ENCODE measurements at places on chromosomes 3 and 15.

DNA sequence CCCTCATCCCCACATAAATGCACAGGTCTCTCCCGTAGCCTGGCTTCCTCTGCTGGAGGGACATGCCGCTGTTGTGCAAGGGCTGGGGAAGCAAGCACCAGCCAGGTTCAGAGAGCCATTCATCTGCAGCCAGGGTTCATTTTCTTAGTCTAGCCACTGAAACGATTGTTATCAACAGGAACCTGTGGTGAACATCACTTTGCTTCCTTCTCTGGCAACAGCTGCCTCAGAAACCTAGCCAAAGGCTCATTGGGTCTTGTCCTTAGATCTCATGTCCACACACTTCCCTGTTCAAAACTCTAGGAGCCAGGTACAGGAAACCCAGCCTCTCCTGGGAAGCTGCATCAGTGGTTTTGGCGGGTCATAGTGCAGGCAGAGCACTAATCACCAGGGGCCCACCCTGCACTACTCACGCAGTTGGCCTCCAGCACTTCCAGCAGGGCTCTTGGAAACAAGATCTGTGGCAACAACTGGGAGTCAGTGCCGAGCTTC lies 47.0 kb downstream of the OXNAD1 start:
- DNase-seq, result no peak

GRCh38 chr3:160765211-160765610 lies 9.2 kb downstream of the PPM1L start:
- DNase-seq, result no peak

DNA sequence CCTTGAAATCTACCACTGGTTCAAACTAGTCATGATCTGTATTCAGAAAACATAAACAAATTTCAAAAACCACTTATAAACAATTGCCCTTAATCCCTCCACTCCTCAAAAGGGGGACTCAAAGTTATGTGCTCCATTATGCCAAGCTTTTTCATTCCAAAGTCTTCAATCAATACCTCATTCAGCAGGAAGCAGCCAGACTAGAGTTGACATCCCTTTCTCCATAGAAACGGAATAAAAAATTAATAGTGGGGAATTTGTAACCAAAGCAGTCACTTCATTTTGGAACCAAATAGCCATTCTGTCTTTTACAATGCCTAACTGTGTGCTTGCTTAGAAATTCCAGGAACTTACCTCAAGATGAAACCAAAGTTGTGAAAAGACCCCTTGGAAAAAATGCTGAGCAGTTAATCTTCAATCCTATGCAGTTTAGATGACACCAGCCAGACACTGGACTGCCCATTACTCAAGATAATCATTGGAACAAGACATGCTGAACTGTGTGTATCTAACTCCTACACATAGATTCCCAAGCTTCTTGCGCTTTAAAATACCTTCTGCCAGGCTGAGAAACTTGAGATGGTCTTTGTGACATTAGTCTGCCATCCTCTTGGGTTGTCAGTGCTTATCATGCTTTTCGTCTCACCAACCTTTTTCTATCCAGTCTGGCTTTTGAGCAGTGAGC lies 406.2 kb downstream of the PLOD2 start:
- DNase-seq, result no peak

DNA sequence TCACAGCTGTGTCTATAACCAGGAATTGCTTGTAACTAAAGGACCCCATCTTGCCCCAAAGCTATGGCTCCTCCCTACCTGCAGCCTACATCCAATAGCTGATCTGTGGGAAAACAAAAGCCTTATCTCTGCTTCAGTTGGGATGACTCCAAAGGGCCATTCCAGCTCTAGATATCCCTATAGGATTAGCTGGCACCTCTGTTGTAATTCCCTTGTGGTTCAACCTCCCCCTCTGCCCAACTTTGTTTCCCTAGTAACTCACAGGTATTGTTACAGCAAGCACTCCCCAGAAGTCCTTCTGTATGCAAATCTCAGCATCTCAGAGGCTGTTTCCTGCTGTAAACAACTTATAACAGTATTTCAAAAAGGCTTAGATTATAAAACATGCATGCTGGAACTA lies 478.6 kb downstream of the AGBL1 start:
- DNase-seq, result no peak

GRCh38 chr3:10474847-10475246 lies 30.5 kb downstream of the ATP2B2 start:
- no peak for DNase-seq

DNA sequence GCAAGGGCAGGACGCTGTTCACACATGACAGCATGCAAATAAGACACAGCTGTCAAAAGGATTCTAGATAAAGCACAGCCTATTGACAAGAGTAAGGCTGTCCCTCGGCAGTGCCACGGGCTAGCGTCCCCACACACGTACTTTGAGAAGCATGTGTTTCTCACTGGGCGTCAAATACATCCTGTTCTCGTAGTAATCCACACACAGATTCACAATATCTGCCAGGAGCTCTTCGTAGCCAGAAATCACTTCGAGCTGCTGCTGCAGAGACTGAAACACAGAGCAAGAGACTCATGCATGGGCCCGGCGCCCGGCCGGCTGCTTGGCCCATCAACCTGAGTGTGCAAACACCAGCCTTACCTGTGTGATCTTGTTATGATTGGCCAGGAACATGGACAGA lies 41.1 kb downstream of the CYFIP1 start:
- DNase-seq, result no peak

- no peak for DNase-seq
Observed at GRCh38 chr3:1613962-1614361, 484.7 kb upstream of the CNTN4 start.

- DNase-seq, result no peak
Observed at GRCh38 chr3:138124706-138125355, 7.4 kb downstream of the A4GNT start.

DNA sequence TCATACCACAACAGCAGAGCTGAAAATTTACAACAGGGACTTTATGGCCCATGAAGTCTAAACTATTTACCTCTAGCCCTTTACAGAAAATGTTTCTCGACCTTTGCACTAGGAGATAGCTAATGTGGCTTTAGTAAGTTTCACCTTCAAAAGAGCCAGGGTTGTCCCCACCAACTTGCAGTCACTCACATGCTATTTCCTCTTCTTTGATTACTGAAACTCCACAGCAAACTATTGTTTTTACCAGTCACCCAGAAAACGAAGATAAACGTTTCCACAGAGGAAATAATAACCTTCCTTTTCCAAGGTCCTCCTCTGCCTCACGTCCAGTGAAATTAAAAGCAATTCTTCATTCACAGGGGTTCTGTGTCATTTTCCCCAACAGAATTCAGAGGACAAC lies 48.2 kb downstream of the WWTR1 start:
- no peak for DNase-seq

GRCh38 chr3:42747581-42747980 lies 25.5 kb downstream of the CCDC13 start:
- no peak for DNase-seq

- DNase-seq, result no peak
Observed at GRCh38 chr15:64191971-64192830, 29.4 kb upstream of the PPIB start.

GRCh38 chr3:52438579-52439425 lies 6.1 kb downstream of the SEMA3G start:
- no peak for DNase-seq

DNA sequence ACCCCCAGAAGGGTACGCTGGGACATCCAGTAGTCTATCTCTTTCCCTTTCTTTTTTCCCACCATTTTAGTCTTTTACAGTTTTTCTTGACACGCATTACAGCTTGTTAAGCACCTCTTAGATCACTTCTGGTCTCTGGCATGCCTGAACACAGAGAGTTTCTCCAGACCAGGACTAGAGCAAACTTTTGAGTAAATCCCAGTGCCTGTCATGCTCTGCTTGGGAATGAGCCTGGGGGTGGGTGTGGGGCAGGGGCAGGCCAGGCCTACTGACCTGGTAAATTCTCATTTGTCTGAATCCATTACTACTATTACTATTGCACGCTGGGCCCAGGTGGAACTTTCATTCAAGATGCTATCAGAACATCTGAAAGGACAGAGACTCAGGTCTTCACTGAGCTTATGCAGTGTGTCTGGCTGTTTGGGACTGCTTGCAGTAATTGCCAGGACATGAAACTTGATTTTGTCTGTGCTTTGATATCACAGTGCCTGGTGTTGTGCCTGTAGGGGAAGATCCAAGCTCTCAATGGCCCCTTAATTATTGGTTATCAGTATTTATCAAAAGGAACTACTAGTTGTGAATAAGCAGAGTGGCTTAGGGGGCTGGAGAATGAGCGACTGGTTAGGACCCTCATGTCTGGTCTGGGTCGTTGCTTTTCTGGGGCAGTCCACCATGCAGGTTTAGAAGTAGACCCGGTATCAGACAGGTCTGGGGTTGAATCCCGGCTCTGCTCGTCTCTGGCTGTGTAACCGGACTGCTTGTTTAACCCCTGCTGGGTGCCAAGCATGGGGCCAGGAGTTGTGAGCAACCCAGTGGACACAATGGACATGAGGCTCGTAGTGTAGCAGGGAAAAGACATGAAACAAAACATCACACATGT lies 196.1 kb upstream of the TLE3 start:
- no peak for DNase-seq

- no peak for DNase-seq
Observed at GRCh38 chr3:154842536-154842935, 237.6 kb upstream of the MME start.

- DNase-seq, result no peak
Observed at GRCh38 chr15:48617619-48618018, 27.9 kb downstream of the FBN1 start.

- DNase-seq, result no peak
Observed at GRCh38 chr15:58666957-58667356, 82.5 kb downstream of the ADAM10 start.

- no peak for DNase-seq
Observed at GRCh38 chr3:120258009-120258408, 27.0 kb downstream of the GPR156 start.

DNA sequence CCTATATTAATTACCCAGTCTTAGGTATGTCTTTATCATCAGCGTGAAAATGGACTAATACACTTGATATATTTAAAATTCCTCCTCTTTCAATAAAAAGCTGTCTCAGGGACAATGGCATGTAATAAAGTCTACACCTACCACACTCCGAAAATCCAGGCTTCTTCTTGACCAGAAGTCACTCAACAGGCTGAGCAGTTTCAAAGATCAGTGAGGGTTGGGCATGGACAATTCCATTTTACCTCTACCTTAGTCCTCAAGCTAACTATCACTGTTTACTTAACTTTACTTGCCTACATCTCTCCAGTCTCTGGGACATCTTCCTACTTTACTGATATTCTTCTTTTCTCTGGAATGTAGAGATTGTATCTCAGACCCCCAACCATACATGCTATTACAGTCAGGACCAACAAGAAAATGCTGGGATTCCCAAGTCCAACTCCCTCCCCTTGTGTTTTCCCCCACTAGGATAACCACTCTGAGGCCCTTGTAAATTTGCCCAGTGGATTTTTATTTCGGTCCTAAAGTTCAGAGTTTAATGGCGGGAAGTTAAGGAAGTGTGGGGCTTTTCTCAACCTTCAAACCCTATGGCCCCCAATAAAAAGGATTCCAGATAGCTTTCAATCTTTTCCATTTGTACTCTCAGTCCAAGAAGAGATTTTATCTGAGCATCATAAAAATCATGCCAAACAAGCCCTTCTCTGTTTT lies 137.1 kb upstream of the TSC22D2 start:
- no peak for DNase-seq

DNA sequence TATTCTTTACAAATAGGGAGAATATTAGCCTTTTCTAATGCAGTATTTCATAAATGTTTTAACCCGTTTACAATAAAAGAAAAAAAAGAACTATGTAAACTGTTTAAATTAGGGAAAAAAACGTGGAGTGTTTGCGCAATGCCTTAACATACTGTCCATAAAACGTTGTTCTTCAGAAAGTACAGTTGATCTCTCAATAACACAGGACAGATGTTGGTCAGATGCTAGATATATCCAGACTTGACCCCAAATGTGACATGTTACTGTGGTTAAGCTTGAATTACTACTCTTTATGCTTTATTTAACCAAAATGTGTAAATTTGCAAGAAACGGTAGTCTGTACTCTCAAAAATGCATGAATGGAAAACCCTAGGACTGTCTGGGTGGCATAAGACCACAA lies 110.3 kb downstream of the PLOD2 start:
- no peak for DNase-seq

GRCh38 chr3:89698208-89698830 lies 590.9 kb downstream of the EPHA3 start:
- no peak for DNase-seq

GRCh38 chr3:52423173-52423572 lies 21.7 kb downstream of the SEMA3G start:
- no peak for DNase-seq

GRCh38 chr3:23938688-23939087 lies 6.4 kb upstream of the NR1D2 start:
- no peak for DNase-seq

GRCh38 chr3:100044369-100044768 lies 69.9 kb downstream of the FILIP1L start:
- no peak for DNase-seq

DNA sequence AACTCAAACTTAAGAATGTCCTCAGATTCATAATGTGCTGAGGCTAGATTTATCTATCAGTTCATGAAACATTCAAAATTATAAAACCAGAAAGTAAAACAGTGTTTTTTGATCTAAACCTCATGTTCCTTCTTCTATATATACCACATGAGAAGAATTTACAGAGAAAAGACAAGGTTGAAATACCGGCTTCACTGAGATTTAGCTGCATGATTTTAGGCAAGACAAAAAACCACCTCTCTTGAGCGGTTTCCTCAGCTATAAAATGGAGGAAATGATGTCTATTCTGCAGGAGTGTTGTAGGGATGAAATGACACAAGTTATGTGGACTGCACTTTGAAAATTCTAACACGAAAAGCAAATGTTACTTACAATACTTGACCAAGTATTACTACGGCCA lies 80.6 kb upstream of the FOXB1 start:
- DNase-seq, result no peak

- DNase-seq, result no peak
Observed at GRCh38 chr15:75666823-75667501, 19.2 kb downstream of the SNX33 start.

- no peak for DNase-seq
Observed at GRCh38 chr3:133561679-133562078, 11.8 kb upstream of the CDV3 start.

- peak; percentile 51 for DNase-seq
Observed at GRCh38 chr3:116040152-116040551, 405.1 kb downstream of the LSAMP start.

- no peak for DNase-seq
Observed at GRCh38 chr3:29307295-29307694, 26.4 kb downstream of the RBMS3 start.

- DNase-seq, result no peak
Observed at GRCh38 chr3:39344746-39345344, 15.3 kb downstream of the CCR8 start.

DNA sequence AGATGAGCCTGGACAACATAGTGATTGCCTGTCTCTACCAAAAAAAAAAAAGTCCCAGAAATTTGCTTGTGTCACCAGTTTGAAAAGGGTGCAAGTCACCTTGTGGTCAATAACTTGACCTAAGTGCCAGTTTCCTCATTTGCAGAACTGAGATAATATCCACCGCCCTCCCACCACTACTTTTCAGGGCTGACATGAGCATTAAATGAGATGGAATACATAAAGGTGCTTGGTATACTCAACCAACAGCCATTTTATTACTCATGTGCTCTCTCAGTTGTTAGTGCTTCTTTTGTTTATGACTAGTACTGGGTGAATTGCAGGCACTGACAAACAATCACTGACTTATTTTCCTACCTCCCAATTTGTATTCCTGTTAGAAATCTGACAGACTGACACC lies 340.5 kb upstream of the SATB1 start:
- DNase-seq, result no peak

Data from cerebellar cortex (tissue), 1 donor.